Camera-type eye (tissue), 1 donor: ENCODE measurements at places on chromosomes 1 and 21. TPM values are rescaled to one million over a fixed set of nuclear protein-coding genes. Genes with fewer than 3 reads are reported as not detected.

The ANKRD35 gene
- total RNA-seq = 4.6 TPM

The SELE gene
- total RNA-seq = 6.9 TPM

The ANKRD34A gene
- 1.2 TPM for total RNA-seq

The LORICRIN gene
- total RNA-seq = 0.44 TPM

The GJA8 gene
- total RNA-seq = 40.3 TPM
